ENCODE measurements at places on chromosomes 12 and 14.

DNA sequence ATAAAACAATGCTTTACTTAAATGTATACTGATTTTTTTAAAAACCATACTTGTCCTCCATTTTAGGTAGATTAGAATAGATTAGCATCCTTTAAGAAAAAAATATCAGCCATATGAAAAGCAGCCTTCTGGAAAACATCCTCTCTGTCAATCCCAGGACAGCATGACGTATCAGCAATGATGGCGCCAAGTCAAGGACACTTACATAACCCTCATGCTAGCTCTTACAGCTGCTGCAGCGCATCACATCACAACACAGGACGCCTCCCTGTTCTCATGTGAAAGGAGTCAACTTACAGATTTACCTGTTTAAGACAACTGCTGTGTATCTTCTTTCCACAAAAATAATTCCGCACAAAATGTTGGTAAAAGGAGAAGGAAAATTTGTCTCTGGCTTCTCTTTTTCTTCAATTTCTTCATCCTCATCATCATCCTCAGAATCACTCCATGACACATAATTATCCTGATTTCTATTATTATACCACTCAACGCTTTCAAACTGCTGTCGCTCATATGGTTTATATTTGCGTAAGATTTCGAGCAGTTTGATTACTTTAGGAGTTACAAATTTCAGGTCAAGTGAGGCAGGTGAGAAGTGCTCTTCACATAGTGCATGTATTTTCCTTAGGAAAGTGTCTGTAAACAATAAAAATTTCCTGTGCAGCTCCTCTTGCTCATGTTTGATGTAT lies 33.3 kb downstream of the DICER1 start:
- no peak for DNase-seq

GRCh38 chr12:91984556-91984955 lies 161.1 kb downstream of the BTG1 start:
- DNase-seq: no peak

DNA sequence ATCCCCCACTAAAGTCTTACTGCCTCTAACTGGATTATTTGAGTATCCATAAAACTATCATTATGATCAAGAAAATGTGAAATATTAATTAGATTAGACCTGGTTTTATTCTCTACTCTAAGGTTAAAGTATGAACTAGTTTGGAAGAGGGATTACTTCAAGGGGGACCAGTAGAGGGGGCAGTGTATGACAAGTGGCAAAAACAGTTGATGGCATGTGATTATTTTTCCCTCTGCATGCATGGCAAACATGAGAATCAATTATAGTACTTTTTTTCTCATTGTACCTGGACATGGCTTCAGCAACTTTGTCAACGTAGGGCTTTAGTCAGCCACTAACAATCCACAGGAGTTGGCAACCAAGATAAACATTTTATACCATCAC lies 145.0 kb upstream of the SLC38A2 start:
- no peak for DNase-seq

- no peak for DNase-seq
These were observed 248.2 kb downstream of the DPF3 start for GRCh38 chr14:72645706-72646105.

DNA sequence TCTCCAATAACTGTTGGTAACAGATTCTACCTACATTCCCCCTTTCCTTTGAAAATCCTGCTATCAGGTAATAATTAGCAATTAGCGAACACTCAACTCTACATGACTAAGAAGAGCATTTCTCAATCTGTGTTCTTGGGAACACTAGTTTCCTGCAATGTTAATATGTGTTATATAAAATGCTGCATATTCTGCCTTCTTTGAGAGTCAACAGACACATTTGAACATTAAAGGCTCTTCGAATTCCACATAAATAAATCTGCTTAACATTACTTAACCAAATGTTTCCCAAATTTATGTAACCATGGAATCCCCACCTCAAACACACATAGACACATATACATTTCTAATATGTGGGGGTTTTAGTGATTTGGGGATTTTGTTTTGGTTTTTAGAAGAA lies 41.2 kb upstream of the G2E3 start:
- no peak for DNase-seq

GRCh38 chr12:26461776-26462175 lies 266.4 kb downstream of the SSPN start:
- no peak for DNase-seq

DNA sequence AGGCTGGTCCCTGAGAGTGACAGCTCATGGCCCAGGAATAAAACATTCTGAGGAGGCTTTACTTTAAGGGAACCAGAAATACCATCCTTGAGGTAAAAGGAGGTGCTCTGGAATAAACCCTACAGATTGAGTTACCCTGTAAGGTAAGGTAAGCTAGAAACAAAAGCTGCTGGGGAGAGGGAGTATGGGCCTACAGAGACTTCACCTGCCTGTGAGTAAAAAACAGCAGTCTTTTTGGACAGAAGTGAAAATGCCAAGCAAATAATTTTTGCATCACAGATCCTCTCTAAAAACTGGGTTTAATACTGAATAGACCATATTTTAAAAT lies 41.2 kb downstream of the CORO1C start:
- no peak for DNase-seq

GRCh38 chr12:50258167-50258551 lies 25.2 kb downstream of the LIMA1 start:
- no peak for DNase-seq

- no peak for DNase-seq
These were observed 9.6 kb upstream of the TAMALIN start for GRCh38 chr12:51997136-51997535.

- DNase-seq: no peak
These were observed 94.7 kb upstream of the DIO3 start for GRCh38 chr14:101466456-101467180.

DNA sequence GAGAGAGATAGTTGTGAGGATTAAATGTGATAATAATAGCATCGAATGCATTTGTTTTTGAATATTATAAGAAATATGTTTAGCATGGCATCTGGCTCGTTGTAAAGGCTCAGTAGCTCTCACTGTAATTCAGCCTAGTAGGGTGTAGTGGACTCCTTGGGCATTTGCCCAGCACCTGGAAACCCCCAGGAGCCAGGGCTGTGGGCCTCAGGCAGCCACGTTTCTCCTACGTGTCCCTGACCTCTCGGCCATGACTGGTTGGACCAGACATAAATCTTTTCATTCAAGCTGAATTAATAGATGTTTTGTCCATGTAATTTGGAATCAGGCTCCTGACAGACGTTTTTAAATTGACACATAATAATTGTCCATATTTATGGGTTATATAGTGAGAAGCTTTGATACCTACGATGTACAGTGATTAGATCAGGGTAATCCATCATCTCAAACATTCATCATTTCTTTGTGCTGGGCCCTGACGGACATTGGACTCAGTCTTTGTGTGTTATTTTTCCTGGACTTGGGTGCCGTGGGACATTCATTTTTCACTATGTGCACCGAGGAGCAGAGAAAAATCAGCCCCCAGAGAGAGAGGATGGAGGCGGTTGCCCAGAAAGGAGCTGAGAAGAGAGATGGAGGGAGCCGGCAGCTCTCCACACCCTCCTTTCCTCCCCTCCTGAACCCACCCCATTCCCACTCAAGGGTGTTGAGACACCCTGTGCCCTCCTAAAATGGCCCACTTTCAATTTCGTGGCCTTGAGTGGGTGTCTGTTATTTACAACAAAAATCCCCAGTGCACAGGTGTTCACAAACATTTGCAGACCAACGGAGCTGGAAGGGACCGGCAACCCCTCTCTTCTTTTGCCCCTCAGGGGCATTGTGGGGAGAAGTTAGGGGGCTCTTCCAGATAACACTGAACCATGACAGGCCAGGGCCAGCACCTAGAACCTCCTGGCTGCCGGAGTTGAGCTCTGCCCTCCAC lies 296.4 kb downstream of the DPF3 start:
- no peak for DNase-seq

DNA sequence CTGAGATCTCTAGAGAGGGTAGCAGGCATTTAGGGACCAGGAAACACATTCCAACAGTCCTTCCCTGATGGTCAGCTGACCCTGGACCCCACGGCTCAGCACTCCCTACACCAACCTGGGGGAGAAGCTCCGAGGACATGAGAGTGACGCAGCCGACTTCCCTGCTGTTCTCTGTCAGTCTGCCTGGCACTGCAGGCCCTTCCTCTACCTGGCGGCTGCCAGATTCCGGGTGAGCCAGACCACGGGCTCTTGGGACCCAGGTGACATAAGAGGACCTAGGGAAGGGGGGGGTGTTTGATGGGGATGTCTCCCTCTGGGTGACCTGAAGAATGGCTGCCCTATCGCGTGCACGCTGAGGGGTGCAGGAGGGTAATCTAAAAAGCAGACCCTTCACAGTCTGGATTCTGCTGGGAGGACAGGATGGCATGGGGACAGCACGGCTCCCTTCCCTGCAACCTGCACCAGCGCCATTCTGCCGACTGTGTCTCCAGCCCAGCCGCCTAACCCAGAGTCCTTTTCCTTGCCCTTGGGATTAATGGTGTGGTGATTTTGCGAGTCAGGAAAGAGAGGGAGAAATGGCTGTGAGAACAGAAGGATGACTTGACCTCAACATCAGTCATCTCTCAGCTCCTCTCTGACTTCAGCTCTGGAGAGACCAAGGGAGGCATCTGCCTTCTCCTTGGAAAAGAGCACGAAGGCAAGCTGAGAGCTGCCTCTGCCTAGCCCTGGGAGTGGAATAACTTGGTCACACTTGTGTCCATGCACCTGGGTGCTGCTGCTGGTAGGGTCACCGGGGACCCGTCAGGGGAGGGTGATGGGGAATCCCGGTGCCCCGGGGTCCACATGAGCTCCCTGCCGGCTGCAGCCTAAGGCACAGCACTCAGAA lies 158.5 kb downstream of the CALM1 start:
- DNase-seq: no peak

DNA sequence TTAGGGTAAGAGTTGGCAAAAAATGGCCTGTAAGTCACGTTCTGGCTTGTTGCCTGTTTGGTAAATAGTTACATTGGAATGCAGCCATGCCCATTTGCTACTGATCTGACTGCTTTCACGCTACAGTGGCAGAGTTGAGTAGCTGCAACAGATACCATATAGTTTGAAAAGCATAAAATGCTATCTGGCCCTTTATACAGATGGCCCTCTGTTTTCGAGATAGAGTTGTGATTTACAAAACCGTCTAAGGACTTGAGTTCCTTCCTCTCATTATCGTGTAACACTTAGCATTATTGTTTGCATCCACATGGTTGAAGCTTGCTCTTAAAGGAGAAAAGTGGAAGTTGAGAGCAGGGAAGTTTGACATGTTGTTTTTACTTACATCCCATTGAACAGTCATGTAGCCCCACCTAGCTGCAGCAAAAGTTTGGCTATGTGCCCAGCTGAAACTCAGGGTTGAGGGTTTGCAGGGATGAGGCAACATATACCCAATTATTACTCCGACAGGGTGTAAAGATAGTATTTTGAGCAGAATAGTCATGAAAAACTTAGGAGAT lies 11.3 kb upstream of the SCFD1 start:
- DNase-seq: peak; percentile 71

DNA sequence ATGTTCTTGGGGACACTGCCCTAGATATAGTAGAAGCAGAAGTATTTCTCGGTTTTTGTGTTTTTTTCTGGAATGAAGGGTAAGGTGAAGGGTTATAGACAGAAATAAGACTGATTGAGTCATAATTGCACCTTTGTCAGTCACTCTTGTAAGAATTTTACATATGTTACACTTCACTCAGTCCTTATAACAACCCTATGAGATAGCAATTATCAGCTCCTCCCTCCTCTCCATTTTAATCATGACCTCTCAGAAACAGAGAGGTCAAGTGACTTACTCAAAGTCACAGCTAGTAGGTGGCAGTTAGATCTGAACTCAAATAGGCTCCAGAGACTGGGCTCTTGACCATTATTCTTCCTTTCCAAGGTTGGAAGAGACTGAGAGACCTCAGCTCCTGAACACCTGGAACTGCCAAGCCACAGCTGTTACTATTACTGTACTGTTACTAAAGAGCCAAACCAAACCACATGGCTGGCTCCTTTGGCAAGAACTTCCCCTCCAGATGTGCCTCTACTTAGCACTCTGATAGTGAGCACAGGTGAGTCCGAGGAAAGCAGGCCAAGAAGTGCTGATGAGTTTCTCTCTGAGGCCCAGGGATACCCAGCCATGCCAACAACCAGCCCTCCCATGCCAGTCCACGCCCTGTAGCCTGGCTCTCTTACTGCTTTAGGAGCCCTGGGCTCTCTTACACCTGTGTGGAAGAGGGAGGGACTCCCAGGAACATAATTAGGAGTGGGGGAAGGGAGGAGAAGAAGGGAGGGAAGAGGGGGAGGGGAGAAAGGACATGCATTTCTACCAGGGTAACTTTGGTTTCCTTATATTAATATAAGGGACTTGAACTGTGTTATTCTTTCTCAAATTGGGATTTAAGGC lies 121.3 kb downstream of the CRADD start:
- DNase-seq: no peak

- DNase-seq: no peak
These were observed 135.7 kb downstream of the SRGAP1 start for GRCh38 chr12:63980211-63980610.

DNA sequence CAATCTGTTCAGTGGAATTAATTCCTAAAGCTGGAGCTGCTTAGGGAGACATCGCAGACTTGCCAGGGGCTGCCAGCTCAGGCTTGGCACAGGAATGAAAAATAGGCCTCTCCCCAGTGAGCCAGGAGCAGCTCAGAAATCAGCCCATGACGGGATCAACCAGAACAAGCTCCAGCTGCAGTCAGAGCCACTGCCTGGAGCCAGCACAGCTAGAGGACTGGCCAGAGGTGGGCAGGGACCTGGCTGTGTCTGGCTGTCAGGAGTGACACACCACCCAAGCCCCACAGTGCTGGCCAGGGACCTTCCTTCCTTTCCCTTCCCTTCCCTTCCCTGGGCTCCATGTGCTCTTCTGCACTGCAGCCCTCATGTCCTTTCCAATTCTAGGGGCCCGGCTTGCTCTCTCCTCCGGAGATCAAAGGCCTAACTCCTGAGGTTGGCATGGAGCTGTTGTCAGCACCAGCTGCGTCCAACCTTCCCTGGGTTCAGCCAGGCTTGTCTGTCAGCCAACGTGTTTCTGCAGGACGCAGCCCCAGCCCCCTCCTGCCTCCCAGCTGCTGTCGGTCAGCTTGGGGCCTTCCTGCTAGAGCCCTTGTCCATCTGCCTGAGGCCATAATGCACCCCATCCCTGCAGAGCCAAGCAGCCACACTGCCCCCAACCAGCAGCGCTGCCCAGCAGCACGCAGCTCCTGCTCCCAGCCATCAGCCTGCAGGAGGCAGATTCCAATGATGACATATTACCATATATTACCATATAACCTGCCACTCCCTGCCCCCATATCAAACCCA lies 149.3 kb downstream of the CALM1 start:
- no peak for DNase-seq
